Cardiac ventricle fibroblast (primary cell): ENCODE measurements at places on chromosomes 11 and 22. TPM values are rescaled to one million over a fixed set of nuclear protein-coding genes. Genes with fewer than 3 reads are reported as not detected.

Gene C22orf42
- total RNA-seq, result not detected in 2 replicates

Gene THYN1
- total RNA-seq, result 39.8 and 48.6 TPM in 2 replicates

Gene POU2AF2
- not detected in 2 replicates for total RNA-seq

Gene OR2AG2
- total RNA-seq, result not detected in 2 replicates

Gene CENPM
- total RNA-seq, result 0.39 and 2.1 TPM in 2 replicates

Gene NXPE4
- not detected in 2 replicates for total RNA-seq

Gene ARAP1
- 121 and 136 TPM in 2 replicates for total RNA-seq

Gene PLA2G6
- total RNA-seq, result 12.3 and 18.7 TPM in 2 replicates

Gene LIF
- total RNA-seq, result 0.19 and 0.54 TPM in 2 replicates

Gene ANO9
- not detected in 2 replicates for total RNA-seq

Gene SYVN1
- total RNA-seq, result 64.9 and 65.4 TPM in 2 replicates

Gene CSNK2A3
- 0.31 and 0.49 TPM in 2 replicates for total RNA-seq

Gene ENTHD1
- not detected in 2 replicates for total RNA-seq

Gene GGT5
- total RNA-seq, result 216 and 255 TPM in 2 replicates

Gene MS4A4E
- total RNA-seq, result not detected in 2 replicates

Gene SLC22A12
- total RNA-seq, result not detected in 2 replicates

Gene GRAP2
- not detected in 2 replicates for total RNA-seq

Gene PATE4
- total RNA-seq, result not detected in 2 replicates

Gene MOGAT2
- total RNA-seq, result not detected in 2 replicates

Gene CCDC34
- total RNA-seq, result 1.7 and 2.7 TPM in 2 replicates

Gene BTG4
- not detected in 2 replicates for total RNA-seq

Gene FGF4
- not detected in 2 replicates for total RNA-seq

Gene CLMP
- 119 and 122 TPM in 2 replicates for total RNA-seq

Gene ADAMTS15
- 28.5 and 30.9 TPM in 2 replicates for total RNA-seq
